CD8-positive, alpha-beta memory T cell (primary cell): ENCODE measurements at places on chromosomes 12 and 14. TPM values are rescaled to one million over a fixed set of nuclear protein-coding genes. Genes with fewer than 3 reads are reported as not detected.

Gene ALDH1L2
- polyA plus RNA-seq: not detected

Gene GLS2
- 3.2 TPM for polyA plus RNA-seq

Gene HOXC5
- not detected for polyA plus RNA-seq

Gene MYH6
- polyA plus RNA-seq: not detected

Gene TAS2R31
- not detected for polyA plus RNA-seq

Gene FGF23
- not detected for polyA plus RNA-seq
